ENCODE measurements at places on chromosomes 4 and X.

DNA sequence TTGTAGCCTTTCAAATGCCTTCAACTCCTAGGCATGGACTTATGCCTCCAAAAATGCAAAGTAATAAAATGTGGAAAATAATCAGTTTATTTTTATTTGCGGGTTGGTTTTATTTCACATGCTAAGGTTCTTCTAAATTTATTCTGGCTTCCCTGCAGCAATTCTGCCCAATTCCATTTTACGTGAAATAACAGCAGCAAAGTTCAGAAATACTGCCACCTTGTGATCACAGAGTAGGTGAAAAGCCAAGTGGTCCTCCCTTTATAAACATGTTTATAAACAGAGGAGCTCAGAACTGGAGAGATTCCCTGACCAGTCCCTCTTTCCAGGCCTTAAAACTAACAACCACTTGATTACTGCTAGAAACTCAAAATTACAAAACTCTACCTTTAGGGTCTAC lies 14.7 kb upstream of the DCHS2 start:
- no peak overlapping the region for H3K4me3 ChIP-seq
- no peak for DNase-seq
- H3K27ac ChIP-seq: no peak overlapping the region
- peaks cover 18% of the 10 kb centered on the region for H3K27me3 ChIP-seq
- H3K36me3 ChIP-seq: no peaks in the 10 kb centered on the region
- H3K4me1 ChIP-seq: no peaks in the 10 kb centered on the region

GRCh38 chrX:119753639-119754257 lies 4.6 kb upstream of the SOWAHD start:
- H3K4me1 ChIP-seq: peaks cover 10% of the 10 kb centered on the region
- H3K4me3 ChIP-seq: no peak overlapping the region
- no peaks in the 10 kb centered on the region for H3K27me3 ChIP-seq
- H3K36me3 ChIP-seq: no peaks in the 10 kb centered on the region
- H3K27ac ChIP-seq: no peak overlapping the region
- no peak for DNase-seq

DNA sequence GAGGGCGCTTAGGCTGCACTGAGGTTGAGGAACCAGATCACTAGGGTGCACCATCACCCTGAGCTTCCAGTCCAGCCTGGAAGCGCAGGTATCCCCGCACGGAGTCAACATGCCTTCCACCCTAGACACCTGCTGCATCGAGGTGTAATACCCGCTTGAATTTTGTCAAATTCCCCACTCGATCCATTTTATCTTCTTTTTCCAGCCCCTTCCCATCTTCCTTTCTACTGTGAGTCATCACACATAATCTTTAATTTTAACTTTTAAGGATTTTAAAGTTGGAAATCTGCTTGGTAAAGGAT lies 821 bp downstream of the PLK4 start:
- H3K27ac ChIP-seq: peak overlapping the region; percentile 99
- DNase-seq: no peak
- no peaks in the 10 kb centered on the region for H3K27me3 ChIP-seq
- peaks cover 10% of the 10 kb centered on the region for H3K4me1 ChIP-seq
- H3K4me3 ChIP-seq: peak overlapping the region; percentile 99

DNA sequence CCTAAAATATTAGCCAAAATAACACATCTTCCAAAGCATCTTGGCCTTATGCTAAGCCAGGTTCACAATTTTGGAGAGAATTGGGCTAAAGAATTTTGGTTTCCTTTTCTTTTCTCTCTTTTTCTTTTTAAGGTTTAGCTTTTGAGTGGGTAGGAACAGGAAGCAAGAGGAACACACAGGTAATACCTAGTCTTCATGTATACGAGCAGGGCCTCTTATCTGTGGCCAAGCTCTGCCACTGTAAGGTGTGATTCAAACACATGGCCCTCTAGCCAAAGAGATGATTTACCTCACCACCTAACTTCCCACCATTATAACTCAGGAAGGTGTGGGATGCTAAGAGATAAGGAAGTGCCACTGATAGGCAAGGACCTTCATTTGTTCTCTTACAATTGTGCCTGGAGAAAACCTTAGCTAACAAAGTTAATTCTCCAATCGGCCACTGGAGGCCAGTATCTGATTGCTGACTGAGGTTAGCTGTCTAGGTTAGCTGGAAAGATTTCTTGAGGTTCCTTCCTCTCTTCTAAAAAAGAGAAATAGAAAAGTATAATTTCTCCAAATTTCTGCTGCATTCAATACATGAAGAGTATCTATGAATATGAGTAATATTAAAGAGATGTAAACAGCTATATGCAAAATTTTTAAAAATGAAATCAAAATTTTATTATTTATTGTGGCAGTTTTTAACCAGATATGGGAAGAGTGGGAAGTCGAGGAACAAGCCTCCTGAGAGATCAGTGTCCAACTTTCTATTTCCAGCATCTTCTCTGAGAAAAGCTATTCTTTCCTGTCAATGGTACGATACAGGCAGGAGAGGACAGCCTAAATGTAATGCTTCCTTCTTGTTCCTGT lies 30.1 kb upstream of the BBS7 start:
- H3K4me3 ChIP-seq: no peak overlapping the region
- peak; percentile 29 for DNase-seq
- no peaks in the 10 kb centered on the region for H3K36me3 ChIP-seq
- no peaks in the 10 kb centered on the region for H3K4me1 ChIP-seq
- no peak overlapping the region for H3K27ac ChIP-seq

- DNase-seq: no peak
- H3K4me3 ChIP-seq: no peak overlapping the region
- H3K27ac ChIP-seq: no peak overlapping the region
- H3K36me3 ChIP-seq: no peaks in the 10 kb centered on the region
- no peaks in the 10 kb centered on the region for H3K27me3 ChIP-seq
These were observed 134.8 kb upstream of the PAQR3 start for GRCh38 chr4:79074040-79074439.

GRCh38 chr4:124105212-124105611 lies 607.3 kb downstream of the ANKRD50 start:
- H3K27me3 ChIP-seq: no peaks in the 10 kb centered on the region
- H3K4me1 ChIP-seq: no peaks in the 10 kb centered on the region

DNA sequence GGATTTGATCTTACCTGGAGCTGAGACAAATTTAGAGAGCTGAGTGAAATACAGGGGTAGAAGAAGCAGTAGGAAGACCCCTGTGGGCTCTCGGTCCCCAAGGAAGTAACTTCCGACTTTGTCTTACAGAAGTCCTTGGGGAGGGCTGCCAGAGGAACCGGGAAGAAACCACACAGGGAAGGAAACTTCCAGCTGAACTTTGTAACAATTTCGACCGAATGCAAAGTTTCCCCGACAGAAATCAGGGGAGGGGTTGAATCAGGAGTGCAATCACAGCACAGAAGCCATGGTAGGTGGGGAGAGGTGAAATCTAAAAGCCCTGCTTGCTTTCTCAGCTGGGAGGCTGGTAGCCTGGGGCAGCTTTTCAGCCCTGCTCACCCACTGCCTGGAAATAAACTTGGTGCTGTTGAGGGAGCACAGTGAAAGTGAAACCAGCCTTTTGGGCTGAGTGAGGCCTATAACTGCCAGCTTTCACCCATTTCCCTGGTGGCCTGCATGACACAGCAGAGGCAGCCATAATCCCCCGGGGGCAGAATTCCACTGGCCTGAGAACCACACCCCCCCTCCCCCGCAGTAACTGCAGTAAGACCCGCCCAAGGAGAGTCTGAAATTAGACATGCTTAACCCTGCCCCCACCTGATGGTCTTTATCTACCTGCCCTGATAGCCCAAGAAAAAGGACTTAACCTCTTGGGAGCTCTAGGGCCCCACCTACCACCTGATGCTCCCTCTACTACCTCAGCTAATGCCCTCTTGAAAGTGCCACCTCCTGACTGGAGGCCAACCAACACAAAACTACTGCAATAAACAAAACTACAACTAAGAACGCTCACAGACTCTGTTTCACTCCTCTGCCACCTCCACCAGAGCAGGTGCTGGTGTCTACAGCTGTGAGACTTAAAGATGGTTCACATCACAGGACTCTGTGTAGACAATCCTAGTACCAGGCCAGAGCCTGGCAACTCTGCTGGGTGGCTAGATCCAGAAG lies 248.2 kb downstream of the PARM1 start:
- no peaks in the 10 kb centered on the region for H3K36me3 ChIP-seq
- no peaks in the 10 kb centered on the region for H3K27me3 ChIP-seq
- H3K4me1 ChIP-seq: no peaks in the 10 kb centered on the region
- H3K4me3 ChIP-seq: no peak overlapping the region
- DNase-seq: no peak

DNA sequence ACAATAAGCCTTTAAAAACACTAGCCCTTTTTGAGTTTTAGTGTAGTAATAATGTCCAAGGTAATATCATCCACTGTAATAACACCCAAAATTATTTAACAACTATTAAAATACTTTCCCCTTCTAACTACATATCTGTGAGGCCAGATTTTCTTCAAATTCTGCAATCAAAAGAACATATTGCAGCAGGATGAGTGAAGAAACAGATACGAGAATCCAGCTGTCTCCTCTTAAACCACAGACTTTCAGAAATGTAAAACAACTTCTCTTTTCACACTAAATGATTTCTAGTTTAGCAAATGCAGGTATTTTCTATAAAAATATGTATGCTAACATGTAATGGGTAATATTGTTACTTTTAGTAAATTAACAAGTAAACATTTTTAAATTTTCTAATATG lies 148.9 kb downstream of the PRDM5 start:
- H3K36me3 ChIP-seq: peaks cover 5% of the 10 kb centered on the region
- H3K27ac ChIP-seq: no peak overlapping the region
- no peak overlapping the region for H3K4me3 ChIP-seq
- peaks cover 3% of the 10 kb centered on the region for H3K4me1 ChIP-seq
- DNase-seq: no peak

DNA sequence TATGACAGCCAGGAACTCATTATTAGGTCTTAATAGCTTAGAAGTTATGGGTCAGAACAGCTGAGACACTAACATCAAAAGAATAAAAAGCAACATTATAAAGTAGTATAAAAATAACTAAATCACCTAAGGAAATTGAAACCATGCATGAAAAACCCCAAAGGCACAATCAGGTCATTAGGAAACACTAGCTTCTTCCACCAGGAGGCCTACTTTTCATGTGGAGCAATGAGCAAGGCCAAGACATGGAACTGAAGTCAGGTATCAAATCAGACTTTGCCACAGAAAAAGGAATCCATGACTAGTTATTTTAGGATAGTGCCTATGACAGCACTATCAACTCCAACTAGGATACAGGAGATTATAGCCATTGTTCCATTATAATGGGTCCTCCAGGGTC lies 7.9 kb downstream of the HUWE1 start:
- no peak overlapping the region for H3K27ac ChIP-seq
- H3K27me3 ChIP-seq: no peaks in the 10 kb centered on the region
- no peak overlapping the region for H3K4me3 ChIP-seq
- no peak for DNase-seq
- peaks cover 10% of the 10 kb centered on the region for H3K4me1 ChIP-seq

- no peak for DNase-seq
- no peaks in the 10 kb centered on the region for H3K36me3 ChIP-seq
- H3K27me3 ChIP-seq: no peaks in the 10 kb centered on the region
- H3K4me1 ChIP-seq: no peaks in the 10 kb centered on the region
- H3K27ac ChIP-seq: no peak overlapping the region
These were observed 1272.7 kb downstream of the C4orf33 start for GRCh38 chr4:130368668-130369067.

DNA sequence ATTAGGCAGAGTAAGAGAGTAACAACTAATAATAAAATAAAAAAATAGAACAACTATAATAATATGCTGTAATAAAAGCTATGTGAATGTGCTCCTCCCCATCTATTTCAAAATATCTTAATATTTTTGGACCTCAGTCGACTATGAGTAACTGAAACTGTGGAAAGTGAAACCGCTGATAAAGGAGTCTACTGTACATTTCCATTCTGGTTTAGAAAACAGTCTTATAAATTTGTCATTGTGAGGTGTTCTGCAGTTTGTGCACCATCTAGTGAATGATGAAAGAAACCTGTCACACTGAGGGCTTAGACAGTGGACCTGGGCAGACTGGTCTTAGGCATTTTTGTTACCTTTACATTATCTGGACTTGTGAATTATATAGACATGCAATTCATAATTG lies 42.0 kb downstream of the TMEM150C start:
- H3K36me3 ChIP-seq: no peaks in the 10 kb centered on the region
- DNase-seq: no peak
- no peak overlapping the region for H3K4me3 ChIP-seq
- no peaks in the 10 kb centered on the region for H3K27me3 ChIP-seq

GRCh38 chr4:634599-634985 lies 9.2 kb downstream of the PDE6B start:
- DNase-seq: no peak
- no peaks in the 10 kb centered on the region for H3K36me3 ChIP-seq
- H3K27me3 ChIP-seq: peaks cover 18% of the 10 kb centered on the region
- no peak overlapping the region for H3K4me3 ChIP-seq
- H3K4me1 ChIP-seq: peaks cover 6% of the 10 kb centered on the region
